CD4-positive, alpha-beta T cell treated with Interleukin-17A for 1 hour (primary cell): ENCODE measurements at places on chromosomes 5 and 9.

- DNase-seq = no peak
Observed at GRCh38 chr5:68066277-68066955, 149.1 kb upstream of the PIK3R1 start.

DNA sequence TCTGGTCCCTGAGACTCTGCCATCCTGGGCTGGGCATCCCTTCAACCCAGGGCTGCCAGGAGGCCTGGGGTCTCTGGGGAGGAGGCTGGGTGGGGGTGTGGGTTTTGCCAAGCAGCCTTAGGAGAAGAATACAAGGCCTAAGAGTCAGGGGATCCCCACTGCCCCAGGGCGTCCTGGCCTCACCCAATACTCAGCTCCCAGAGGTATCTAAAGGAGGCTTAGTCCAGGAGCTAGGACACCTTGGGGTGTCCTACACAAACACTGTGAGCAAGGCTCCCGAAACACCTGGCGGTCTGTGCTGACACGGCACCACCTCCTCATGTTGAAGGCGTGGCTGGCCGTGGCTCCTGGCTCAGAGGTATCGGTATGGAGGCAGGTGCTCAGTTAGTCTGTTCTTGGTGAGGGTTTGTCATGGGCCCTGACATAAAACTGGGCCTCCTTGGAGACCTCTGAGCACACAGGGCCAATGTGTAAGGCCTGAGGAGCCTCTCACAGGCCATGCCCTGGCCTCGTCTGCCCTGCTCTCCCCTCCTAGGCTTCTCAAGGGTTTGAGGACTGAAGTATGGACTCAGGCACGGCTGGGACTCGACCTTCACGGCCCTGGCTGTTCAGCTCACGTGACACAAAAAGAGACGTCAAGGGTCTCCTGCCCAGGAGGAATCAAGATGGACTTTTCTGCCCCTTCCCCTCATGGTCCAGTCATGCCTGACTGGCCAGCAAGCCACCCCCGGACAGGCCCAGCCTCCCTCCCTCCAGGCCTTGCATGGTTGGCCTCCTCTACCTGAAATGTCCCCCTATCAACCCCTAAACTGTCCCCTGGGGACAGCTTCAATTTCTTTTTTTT, 277.3 kb downstream of the FSTL4 start:
- DNase-seq = no peak

- DNase-seq = no peak
Observed at GRCh38 chr9:98538626-98539031, 170.1 kb downstream of the GABBR2 start.

- DNase-seq = no peak
Observed at GRCh38 chr5:165152058-165152457, 1646.6 kb downstream of the MAT2B start.

DNA sequence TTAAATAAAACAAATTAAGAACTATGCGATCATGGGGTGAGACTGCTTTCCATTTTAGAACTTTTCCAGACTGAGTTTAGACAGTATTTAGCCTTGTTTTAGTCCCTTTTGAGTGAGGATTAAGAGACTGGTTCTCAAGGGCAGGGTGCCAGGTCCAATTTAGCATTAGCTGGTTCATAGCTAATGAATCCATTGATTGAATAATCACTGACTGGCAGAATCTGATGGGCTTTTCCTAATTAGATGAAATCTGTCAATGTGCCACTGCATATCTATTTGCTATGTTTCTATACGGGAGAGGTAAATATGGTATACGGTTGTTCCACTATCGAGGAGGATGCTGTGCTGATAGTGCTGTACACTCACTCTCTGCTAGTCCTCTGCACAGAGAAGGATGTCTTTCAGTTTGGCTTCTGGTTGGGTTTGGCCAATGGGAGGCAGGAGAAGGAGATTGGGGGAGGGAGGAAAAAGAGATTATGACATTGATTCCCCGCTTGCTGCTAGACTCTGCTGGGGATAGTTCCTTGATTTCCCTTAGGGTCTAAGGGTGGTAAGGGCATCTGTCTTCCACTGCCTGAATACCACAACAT, 496.6 kb downstream of the CTNND2 start:
- DNase-seq = no peak

GRCh38 chr5:132419502-132420468, 50.3 kb downstream of the SLC22A5 start:
- peak; percentile 75 for DNase-seq

DNA sequence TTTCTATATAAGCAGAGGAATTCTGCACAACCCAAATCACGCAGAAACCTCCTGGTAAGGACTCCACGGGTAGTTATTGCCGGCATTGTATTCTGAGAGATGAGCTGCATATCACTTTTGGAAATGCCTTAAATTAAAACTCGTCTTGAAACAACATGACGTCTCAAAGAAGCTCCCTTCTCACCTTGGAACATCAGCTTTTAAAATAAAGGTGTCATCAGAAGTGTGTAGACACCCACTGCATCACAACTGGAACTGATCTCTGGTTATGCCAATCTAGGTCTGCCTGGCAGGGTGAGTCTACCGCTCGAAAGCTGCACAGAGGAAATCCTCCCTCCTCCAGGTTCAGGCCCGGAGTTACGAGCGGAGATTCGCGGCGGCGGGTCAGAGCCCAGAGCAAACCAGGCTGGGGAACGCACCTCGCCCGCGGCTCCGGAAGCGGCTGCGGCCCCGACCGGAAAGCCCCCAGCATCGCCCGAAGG, 974 bp upstream of the SLC12A2 start:
- DNase-seq = no peak

DNA sequence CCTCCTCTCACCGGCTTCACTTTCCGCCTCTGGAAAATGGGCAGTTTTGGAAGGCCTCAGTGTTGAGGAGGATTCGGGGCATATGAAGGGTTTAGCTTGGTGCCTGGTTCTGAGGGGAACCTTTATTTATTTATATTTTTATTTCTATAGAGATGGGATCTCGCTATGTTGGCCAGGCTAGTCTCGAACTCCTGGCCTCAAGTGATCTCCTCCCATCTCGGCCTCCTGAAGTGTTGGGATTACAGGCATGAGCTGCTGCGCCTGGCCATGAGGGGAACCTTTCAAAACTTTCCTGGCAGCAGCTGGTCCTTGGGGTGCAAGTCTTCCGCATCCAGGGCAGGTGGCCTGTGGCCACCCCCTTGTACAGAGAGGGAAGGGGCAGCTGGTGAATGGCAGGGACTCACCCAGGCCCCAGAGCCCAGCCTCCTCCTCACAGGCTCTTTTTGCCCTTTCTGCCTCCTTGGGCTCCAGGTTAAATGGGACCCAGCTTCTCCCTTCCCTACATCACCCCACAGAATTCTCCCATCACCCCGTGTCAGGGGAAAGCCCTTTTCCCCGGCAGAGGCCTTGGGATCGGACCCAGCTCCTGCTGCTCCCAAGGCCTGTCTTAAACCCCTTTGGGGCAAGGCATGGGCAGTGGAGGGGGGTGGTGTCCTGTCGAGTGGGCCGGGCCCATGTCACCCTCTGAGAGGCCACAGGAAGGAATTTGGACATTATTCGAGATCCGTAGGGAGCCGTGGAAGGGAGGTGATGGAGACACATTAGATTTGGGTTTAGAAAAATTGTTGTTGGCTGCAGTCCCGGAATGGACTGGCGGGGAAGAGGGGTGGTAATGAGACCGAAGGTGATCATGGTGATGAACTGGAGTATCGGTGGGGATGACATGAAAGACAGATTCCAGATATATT, 5.9 kb downstream of the NCS1 start:
- no peak for DNase-seq
